ENCODE measurements at places on chromosomes 5 and 9.

DNA sequence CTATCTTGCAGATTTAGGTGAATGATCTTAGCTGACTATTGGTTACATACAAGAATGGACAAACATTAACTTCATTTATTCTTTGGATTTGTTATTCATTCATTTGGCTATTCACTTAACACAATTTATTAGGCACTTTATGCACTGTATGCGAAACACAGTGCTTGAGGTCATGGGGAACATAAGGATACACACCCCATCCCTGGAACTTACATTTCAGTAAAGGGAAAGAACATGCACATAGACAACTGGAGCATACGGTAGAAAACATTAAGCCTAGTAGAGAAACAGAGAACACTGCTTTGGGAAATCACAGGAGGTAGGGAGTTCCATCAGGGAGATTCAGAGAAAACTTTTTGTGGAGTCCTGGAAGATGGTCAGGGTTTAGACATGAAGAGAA, 22.2 kb downstream of the LIX1 start:
- no peak for DNase-seq

DNA sequence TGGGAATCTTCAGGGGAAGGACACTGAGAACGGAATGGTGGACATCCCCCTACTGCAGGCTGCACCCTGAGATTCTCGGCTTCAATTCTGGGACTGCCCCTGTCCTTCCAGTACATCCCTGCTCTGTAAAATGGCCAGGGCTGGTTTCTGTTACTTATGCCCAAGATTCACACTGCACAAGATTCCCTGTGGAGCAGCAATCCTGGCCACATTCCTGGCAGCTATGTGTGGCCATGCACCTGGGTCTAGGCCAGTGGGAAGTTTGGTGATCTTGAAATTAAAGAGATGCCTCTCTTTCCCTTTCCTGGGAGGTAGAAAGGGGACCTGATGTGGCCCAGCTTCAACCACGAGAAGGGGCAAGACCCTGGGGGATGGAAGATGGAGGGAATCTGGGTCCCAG, 27.6 kb downstream of the WHRN start:
- no peak for DNase-seq

- DNase-seq: no peak
These were observed 1.7 kb upstream of the SPRY4 start for GRCh38 chr5:142326480-142326938.

GRCh38 chr5:42832060-42832459, 20.4 kb upstream of the SELENOP start:
- no peak for DNase-seq

DNA sequence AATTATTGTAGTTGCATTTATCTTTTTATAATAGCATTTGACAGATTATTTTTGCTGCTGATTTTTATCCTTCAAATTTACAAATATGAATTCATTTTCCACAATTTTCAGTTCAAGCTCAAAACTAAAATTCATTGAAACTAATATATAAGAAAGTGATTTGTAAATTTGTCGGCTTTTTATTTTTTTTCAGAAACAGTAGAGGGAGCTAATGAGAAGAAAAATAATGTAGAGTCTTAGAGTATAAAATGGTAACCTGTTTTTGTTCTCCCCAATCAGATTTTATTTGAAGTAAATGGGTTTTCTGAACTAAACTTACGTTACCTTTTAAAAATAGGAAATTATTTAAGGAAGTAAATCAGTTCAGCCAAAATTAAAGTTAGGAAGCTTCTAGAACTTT, 19.2 kb downstream of the PRRC1 start:
- no peak for DNase-seq

- no peak for DNase-seq
These were observed 571.0 kb upstream of the ARRDC3 start for GRCh38 chr5:91954136-91954535.
